ENCODE measurements at places on chromosomes 11 and 22.

GRCh38 chr11:119284344-119285157, 32.4 kb downstream of the MCAM start:
- DNase-seq = peak; percentile 46

- no peak for DNase-seq
Observed at GRCh38 chr11:112983887-112984286, 22.7 kb downstream of the NCAM1 start.

DNA sequence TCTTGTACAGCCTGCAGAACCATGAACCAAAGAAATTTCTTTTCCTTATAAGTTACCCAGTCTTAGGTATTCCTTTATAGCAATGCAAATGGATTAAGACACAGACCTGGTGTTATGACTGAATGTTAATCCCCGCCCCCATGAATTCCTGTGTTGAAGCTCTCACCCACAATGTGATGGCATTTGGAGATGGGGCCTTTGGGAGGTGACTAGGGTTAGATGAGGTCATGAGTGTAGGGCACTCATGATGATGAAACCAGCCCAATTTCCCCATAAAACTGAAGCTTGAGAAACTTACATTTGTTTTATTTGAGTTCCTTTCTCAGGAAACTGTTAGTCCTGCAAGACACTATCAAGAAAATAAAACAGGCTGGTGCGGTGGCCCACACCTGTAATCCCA, 115.8 kb upstream of the THY1 start:
- DNase-seq = peak; percentile 59

DNA sequence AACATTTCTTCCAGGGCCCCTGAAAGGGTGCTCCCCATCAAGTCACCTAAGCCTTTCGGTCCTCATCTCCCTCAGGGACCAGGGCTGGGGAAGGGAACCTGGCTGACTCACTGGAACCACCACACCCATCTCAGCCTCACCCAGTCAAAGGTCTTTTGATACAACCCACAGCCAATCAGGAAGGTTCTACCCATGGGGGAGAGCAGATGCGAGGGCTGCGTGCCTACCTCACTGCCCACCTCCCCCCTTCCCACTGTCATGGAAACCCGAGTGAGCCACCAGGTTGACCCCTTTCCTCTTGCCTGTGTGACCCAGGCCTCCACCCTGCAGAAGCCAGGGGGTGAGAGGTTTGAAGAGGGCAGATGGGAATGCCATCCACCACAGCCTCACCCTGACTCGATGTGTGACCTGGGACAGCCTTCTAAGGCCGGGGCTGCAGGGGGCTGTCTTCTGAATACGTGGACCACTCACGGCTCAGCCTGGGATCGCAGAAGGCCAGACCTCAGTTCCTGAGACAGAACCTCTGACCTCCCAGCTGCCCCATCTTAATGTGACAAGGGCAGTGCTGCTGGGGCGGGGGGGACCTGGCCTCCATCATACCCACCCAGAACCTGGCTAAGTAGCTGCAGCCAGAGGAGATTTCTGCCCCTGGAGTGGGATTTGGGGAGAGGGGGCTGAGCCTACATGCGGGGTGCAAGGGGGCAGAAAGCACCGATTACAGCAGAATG, 2.7 kb downstream of the MDK start:
- no peak for DNase-seq

- peak; percentile 57 for DNase-seq
Observed at GRCh38 chr22:21823740-21824444, 43.6 kb downstream of the MAPK1 start.

GRCh38 chr11:116224889-116225200, 547.9 kb downstream of the BUD13 start:
- no peak for DNase-seq

- DNase-seq = peak; percentile 34
Observed at GRCh38 chr22:46111645-46112306, 38.5 kb upstream of the PPARA start.

DNA sequence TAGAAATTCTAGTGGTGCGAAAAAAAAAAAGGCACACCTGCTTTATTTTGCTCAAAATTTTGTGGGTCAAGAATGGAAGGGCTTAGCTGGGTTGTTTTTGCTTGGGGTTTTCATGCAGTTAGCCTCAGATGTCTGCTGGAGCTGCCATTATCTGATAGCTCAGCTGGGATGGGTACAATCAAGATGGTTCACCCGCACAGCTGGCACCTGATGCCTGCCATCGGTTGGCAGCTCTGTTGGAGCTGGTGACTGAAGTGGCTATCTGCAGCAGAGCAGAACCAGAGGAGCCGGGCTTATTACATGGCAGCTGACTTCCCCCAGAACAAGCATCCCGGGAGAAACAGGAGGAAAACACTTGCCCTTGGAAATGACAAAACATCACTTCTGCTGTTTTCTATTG, 12.1 kb upstream of the ELFN2 start:
- no peak for DNase-seq

DNA sequence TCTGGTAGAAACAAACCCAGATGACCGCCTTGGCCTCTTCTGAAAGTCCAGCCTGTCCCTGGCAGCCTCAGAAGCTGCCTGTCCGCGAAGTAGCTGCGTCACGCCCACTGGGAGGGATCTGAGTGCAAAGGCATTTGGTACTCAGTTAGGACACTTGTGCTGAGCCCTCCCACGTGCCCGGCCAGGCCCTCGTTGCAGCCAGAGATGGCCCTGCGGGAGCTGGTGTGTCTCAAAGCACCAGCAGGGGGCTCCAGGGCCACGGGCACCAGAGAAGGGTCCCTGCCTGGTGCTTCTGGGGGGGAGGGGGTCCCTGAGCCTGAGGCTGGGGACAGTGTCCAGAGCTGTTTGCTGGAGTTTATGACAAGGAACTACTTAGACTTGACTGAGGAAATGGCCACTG, 5.8 kb downstream of the SELENOO start:
- peak; percentile 45 for DNase-seq

DNA sequence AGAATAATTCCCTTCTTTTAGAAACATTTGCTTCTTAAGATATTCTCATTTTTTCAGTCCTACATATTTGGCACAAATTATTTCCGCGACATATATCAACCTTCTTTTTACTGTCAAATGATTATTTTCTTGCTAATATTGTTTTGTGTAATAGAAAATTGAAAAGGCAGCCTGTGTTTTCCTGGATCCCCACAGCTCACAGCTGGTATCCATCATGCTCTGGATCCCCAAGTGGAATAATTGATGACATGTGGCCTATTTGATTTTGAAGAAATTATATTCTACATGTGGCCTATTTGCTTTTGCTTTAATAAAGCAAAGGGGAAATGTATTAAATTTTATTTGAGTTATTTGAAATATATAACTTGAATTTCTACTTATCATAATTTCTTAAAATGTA, 199.4 kb upstream of the LUZP2 start:
- DNase-seq = no peak

GRCh38 chr22:38401336-38402084, 53.5 kb downstream of the KCNJ4 start:
- DNase-seq = no peak

DNA sequence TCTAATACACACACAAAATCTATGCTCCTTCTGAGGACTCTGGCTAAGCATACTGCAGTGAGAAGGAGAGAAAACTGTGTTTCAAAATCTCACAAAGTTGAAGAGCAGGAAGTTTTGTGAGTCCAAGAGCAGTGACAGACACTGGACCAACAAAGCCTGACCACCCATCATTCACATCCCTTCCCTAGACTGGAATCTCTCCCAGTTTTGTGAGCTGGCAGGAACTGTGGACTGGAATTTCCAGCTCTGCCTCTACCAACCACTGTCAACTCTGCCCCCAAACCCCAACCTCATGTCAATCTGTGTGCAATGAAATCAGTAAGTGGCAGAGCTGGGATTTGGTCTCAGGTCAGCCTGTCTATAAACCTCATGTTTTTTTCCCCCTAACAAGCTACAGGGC, 112.6 kb downstream of the ARL14EP start:
- DNase-seq = no peak

Data from amniotic epithelial cell (primary cell).